IPS DF 6.9 (cell line): ENCODE measurements at places on chromosomes 6 and 20.

GRCh38 chr6:88171312-88171711 lies 5.2 kb upstream of the CNR1 start:
- DNase-seq = no peak

- no peak for DNase-seq
Observed at GRCh38 chr20:56004007-56004406, 1.3 kb downstream of the CBLN4 start.

DNA sequence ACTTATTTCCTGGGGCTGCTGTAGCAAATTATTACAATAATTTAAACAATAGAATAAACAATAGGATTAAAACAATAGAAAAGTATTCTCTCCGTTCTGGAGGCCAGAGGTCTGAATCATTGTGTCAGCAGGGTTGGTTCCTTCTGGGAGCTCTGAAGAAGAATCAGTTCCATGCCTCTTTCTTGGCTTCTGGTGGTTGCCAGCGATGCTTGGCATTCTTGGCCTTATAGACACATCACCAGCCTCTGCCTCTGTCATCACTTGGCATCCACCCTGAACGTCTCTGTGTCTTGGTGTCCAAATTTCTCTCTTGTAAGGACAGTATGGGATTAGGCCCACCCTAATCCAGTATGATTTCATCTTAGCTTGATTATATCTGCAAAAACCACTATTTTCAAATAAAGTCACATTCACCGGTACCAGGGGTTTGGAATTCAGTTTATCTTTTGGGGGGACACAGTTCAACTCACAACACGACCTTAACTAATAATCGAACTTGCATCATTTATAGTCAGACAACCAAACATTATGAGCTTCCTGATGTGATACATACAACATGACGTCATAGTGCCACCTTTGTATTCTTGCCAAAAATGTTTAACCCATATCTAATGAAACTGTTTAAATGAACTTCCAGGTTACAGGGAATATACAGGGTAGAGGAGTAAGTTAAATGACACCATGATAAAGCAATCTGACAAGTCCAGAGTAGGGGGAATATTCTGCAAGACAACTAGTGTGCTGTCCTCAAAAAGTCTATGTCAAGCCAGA lies 84.7 kb upstream of the RNF24 start:
- DNase-seq = no peak

DNA sequence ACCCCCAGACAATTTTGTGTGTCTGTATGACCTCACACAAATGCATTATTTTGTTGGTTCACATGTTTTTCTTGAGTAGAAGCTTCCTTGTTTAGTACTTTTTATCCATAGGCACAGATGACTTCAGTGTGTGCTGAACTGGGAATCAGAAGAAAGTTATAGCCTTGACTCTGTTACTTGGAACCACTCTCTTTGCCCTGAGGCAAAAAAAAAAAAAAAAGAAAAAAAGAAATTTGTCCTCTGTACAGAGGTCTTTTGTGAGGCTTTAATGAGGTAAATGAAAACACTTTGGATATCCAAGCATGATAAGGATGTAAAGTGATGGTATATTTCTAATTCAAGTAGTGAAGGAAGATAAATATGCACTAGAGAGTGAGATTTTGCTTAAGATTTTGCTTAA lies 51.9 kb downstream of the TRMT11 start:
- DNase-seq = no peak

DNA sequence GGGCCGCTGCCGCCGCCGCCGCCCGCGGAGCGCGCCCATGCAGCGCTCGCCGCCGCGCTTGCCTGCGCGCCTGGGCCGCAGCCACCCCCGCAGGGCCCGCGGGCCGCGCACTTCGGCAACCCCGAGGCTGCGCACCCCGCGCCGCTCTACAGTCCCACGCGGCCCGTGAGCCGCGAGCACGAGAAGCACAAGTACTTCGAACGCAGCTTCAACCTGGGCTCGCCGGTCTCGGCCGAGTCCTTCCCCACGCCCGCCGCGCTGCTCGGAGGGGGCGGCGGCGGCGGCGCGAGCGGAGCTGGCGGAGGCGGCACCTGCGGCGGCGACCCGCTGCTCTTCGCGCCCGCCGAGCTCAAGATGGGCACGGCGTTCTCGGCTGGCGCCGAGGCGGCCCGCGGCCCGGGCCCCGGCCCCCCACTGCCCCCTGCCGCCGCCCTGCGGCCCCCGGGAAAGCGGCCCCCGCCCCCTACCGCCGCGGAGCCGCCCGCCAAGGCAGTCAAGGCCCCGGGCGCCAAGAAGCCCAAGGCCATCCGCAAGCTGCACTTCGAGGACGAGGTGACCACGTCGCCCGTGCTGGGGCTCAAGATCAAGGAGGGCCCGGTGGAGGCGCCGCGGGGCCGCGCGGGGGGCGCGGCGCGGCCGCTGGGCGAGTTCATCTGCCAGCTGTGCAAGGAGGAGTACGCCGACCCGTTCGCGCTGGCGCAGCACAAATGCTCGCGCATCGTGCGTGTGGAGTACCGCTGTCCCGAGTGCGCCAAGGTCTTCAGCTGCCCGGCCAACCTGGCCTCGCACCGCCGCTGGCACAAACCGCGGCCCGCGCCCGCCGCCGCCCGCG lies 730 bp downstream of the INSM1 start:
- DNase-seq = no peak
